Central memory CD8-positive, alpha-beta T cell (primary cell): ENCODE measurements at places on chromosomes 11 and 22.

DNA sequence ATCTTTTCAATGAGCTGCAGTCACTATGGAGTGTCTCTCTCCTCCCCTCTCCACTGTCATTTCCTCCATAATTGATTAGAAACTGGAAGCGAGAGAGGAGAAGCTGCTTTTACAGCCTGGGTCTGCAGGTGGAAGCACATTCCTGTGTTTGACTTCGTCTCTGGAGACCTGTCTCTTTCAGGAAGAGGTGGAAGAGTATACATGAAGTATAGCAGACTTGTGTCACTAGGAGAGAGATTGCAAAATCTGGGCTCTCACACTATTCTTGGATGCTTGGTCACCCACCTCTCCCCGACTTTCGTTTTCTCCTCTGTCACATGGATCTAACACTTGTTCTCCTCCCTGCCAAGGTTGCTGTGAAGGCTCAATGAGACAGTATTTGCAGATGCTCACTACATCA, 323.3 kb downstream of the NTM start:
- no peak for DNase-seq

DNA sequence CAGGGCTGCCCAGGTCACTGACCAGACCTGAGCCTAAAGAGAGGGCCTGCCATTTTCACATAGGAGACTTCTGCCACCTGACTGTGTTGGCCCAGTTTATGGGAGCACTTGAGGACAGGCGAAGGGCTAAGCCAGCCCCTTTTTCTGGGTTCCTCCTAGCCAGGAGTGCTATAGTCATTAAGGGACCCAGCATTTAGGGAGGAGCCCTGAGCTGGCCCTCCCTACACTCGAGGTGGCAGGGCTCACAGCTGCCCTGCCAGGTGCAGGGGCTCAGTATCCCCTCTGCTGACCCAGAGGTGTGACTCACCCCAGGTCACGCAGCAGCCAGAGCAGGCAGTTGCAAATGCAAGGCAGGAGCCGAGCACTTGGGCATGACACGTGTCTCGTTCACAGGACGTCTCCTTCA, 86.3 kb upstream of the CRYBB3 start:
- no peak for DNase-seq

GRCh38 chr11:106304274-106304673, 226.8 kb downstream of the AASDHPPT start:
- no peak for DNase-seq

DNA sequence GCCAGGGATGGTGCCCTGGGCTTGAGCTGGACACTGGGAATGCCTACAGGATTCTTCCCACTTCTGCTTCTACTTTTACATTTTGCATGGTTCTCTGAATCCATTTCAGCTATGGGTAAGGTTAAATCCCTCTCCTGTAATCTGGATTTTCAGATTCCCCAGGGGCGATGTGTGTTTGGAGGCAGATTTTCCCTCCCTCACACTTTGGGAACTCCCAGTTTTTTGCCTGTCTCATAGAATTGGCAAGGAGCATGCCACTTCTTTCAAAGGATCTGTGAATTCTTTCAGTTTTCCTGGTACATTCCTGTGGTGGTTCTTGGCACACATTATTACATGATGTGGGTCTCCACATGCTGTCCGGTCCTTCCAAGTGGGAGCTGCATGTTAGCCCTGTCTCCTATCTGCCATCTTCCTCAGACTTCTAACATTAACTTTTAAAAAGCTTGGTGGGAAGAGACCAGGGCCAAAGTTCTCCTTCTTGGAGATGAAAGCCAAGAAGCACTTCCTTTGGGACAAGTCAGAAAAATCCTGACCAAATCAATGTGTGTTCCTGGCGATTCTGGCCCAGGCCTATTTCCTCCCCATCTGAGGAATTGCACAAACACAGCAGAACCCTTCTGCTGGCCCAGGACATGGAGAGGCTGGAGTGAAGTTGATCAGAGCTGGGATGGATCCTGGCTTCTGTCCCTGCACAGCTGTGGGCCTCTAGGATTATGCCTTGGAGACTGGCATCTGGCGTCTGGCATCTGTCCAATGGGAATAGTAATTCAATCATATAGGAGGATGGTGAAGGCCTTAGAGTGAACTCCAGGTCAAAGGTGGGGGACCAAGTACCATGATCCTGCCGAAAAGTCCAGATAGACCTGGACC, 5.4 kb upstream of the APOL2 start:
- DNase-seq = no peak

DNA sequence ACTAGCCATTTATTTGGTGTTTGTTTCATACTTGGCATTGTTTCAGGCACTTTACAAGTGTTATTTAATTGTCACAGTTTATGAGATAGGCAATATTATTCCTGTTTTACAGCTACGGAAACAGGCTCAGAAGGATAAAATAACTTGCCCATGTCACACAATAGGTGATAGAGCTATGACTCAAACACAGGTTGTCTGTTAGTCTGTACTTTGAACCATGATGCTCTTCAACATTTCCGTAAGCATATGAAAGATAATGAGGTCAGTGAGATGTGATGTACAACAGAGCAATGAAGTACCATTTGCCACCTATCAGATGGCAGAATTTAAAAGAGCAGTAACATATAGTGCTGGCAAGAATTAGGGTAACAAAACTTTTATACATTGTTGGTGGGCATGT, 15.3 kb downstream of the TUG1 start:
- DNase-seq = no peak

- DNase-seq = no peak
These were observed at the start of gene SCUBE1 for GRCh38 chr22:43343262-43343669. SCUBE1 (minus strand) TSS chr22:43343372; CDS start chr22:43343261, 111 bp downstream.

DNA sequence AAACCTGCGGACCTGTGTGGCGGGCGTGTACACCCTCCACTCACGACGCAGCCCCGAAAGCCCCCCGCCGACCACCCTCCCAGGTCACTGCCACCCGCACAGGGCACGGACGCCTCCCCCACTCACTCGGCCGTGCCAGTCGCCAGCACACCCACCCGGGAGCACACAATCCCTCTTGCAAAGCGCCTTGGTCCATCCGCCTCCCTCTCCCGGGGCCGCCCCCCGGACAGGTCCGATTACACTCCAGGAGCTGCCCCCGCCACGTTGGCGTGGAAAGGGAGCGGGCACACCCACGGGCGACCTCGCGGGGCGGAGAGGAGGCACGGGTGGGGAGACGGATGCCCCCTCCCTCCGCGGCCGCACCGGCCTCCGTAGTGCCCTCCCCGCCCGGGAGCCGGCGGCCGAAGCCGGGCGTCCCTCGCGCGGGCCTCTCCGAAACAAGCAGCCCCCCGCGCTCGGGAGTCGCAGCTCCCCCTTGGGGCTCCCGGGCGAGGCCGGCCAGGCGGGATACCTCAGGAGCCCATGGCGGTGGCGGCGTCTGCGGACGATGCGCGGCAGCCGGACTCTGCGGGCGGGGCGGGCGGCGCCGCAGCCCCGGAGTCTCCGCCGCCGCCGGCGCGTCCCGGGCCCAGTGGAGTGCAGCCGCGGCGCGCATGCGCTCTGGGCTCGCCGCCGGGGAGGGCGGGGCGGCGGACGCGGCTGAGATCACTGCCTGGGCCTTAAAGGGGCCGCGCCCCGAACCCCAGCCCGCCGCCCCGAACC, at the start of gene TMEM184B:
Gene TMEM184B, minus strand, starts transcription at position 638 of the 762 bp plus-strand sequence. CDS start 25,049 bp downstream, outside the sequence.
- peak; percentile 70 for DNase-seq

- DNase-seq = no peak
These were observed 96.4 kb upstream of the PARVA start for GRCh38 chr11:12280838-12281565.

DNA sequence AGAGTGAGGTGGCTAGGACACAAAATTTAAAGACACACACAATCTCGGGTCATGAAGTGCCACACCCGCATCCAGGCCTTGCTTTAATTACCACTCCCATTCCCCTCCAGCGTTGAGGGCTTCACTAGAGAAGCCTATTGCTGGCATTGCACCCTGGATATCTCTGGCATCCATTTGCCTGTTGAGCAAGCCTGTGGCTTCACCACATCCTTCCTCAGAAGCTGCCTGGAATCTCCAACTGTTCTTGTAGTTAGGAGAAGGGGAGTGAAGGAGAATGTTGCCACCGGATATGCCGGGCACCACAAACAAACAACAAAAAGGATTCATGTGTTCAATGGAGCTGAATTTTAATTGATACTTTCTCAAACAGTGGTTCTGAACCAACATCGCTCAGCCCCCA, 34.4 kb upstream of the RCN1 start:
- no peak for DNase-seq

GRCh38 chr11:9774591-9775397, 110.9 kb downstream of the SWAP70 start:
- DNase-seq = no peak

GRCh38 chr11:66322732-66323427, 6.0 kb upstream of the CD248 start:
- no peak for DNase-seq
